Effector memory CD4-positive, alpha-beta T cell (primary cell): ENCODE measurements at places on chromosomes 7 and 10.

DNA sequence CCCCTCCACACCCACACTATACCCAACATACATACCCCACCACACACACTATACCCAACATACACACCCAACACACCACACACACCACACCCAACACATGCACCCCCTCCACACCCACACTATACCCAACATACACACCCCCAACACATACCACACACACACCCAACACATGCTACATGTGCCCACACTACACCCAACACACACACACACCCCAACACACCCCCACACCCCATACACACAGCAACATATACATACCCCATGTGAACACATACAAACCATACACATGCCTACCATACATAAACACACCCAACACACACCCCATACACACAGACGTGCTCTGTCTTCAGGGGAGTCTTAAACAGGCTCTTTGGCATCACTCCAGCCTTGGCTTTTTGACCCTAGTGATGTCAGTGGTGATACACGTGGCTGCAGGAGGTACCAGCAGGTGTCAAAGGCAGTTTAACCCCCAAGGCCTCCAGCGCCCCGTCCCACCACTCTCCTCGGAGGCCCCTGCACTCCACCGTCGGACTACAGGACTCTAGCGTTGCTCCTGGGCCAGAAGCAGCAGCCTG, 73.4 kb downstream of the HIPK2 start:
- peaks cover 4% of the 10 kb centered on the region for H3K36me3 ChIP-seq
- H3K27ac ChIP-seq = no peak overlapping the region
- H3K27me3 ChIP-seq = no peaks in the 10 kb centered on the region

GRCh38 chr10:72649291-72649690, 23.4 kb upstream of the MICU1 start:
- no peak overlapping the region for H3K4me3 ChIP-seq
- DNase-seq = no peak
- no peaks in the 10 kb centered on the region for H3K4me1 ChIP-seq
- no peaks in the 10 kb centered on the region for H3K36me3 ChIP-seq

- H3K36me3 ChIP-seq = no peaks in the 10 kb centered on the region
- H3K4me3 ChIP-seq = no peak overlapping the region
- peaks cover 3% of the 10 kb centered on the region for H3K4me1 ChIP-seq
- no peak for DNase-seq
Measured at GRCh38 chr7:2059964-2060700, 172.6 kb downstream of the MAD1L1 start.

DNA sequence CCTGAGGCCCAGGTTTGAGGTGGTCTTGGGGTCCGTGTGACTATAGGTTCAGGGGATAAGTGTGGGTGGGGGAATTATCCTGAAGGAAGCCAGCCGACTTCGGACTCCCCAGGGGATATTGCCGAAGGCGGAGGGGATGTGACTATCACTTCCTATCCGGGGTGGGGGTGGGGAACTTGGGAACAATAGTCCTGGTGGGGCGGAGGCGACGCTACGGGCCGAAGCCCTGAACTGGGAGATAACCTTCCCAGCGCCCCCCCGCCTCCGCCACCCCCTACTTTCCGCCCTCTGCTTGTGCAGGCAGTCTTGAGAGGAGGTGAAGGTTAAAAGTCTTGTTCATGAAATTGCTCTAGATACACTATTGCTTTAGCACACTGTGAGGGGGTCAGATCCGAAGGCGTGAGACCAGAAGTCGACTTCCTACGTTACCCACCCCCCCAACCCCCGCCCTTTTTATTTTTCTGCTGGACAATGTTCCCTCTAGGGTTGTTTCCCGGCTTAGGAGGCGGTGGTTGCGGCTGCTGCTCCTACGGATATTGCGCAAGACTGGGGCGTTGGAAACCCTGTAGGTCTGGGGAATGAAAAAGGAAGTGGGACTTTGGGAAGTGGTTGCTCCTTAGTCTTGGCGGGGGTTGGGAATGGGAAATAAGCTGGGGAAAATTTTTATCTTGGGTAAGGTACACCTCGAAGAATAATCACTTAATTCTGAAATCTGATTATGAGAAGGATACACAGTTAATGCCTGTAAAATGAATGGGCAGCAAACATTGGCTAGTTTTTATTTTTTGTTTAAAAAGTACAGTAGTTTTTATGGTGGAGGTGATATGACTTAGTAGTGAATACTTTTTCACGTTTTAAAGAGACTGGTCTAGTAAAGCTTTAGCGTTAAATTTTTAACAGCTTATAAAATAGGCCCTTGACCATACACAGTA, 1.5 kb downstream of the PTPN12 start:
- no peak overlapping the region for H3K27ac ChIP-seq
- H3K36me3 ChIP-seq = no peaks in the 10 kb centered on the region
- H3K4me1 ChIP-seq = peaks cover 7% of the 10 kb centered on the region
- peak overlapping the region; percentile 86 for H3K4me3 ChIP-seq
- H3K27me3 ChIP-seq = no peaks in the 10 kb centered on the region
- no peak for DNase-seq

DNA sequence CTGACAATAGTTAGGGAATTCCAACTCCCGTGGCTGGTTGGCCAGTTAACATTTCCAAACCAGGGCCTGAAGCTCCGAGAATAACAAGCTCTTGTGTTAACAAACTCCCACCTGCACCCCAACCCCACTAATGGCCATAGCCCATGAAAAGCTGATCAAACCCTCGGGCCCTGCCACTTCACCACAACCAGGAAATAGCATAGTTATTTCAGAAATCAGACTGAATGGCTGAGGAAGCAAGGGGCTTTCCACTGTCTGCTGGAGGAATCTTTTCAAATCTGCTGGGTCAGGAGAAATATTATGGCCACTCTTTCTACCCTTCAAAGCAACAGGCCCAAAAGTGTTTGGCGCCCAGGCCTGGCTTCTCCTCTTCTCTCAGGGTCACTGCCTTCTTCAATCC, 145.6 kb downstream of the GLCCI1 start:
- peak overlapping the region; percentile 3 for H3K27ac ChIP-seq
- H3K27me3 ChIP-seq = no peaks in the 10 kb centered on the region
- H3K36me3 ChIP-seq = no peaks in the 10 kb centered on the region
- no peak overlapping the region for H3K4me3 ChIP-seq
- DNase-seq = no peak

- no peak overlapping the region for H3K4me3 ChIP-seq
- no peak overlapping the region for H3K27ac ChIP-seq
- DNase-seq = no peak
- H3K27me3 ChIP-seq = no peaks in the 10 kb centered on the region
Measured at GRCh38 chr7:149325248-149325647, 63.3 kb downstream of the ZNF783 start.

DNA sequence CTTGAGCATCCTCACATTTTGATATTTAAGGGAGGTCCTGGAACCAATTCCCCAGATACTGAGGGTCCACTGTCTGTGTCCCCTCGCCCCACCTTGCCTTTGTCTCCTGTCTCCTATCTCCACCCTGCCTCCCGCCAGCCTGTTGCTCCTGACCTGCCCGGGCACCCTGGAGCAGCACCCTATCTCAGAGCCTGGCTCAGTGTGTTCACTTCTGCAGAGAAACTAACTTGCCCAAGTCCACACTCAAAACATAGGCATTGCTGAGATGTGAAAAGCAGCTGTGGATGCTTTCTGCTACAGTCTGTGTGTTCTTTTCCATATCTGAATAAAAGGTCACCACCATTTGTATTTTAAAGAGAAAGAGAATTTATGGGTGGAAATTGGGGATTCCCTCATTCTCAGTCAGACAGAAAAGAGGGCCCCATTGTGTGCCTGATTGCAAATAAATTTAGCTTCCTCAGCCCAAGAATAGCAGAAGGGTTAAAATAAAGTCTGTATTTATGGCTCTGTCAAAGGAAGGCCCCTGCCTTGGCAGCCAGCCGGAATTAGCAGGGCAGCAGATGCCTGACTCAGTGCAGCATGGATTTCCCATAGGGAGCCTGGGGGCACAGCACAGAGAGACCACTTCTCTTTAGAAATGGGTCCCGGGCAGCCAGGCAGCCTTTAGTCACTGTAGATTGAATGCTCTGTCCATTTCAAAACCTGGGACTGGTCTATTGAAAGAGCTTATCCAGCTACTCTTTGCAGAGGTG, 161.3 kb downstream of the EGFR start:
- no peak for DNase-seq
- H3K4me3 ChIP-seq = no peak overlapping the region
- no peaks in the 10 kb centered on the region for H3K4me1 ChIP-seq
- H3K36me3 ChIP-seq = no peaks in the 10 kb centered on the region

DNA sequence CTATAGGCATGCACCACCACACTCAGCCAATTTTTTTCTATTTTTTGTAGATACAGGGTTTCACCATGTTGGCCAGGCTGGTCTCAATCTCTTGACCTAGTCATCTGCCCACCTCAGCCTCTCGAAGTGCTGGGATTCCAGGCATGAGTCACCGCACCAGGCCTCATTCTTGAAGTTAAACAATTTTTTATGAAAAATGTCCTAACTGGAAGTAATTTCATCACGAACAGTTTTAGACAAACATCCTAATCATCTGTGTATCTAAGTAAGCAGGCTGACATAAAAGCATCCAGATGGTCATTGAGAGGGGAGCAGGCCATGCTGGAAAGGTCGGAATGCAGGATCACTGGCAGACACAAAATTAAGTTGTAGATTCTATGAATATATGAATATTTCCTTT, 269.1 kb downstream of the ZMYND11 start:
- no peaks in the 10 kb centered on the region for H3K4me1 ChIP-seq
- H3K27me3 ChIP-seq = no peaks in the 10 kb centered on the region
- H3K27ac ChIP-seq = no peak overlapping the region
- DNase-seq = no peak
- H3K4me3 ChIP-seq = no peak overlapping the region

- H3K36me3 ChIP-seq = no peaks in the 10 kb centered on the region
- DNase-seq = no peak
- H3K4me3 ChIP-seq = no peak overlapping the region
- no peaks in the 10 kb centered on the region for H3K4me1 ChIP-seq
Measured at GRCh38 chr7:67619175-67619574, 622.5 kb downstream of the TYW1 start.

DNA sequence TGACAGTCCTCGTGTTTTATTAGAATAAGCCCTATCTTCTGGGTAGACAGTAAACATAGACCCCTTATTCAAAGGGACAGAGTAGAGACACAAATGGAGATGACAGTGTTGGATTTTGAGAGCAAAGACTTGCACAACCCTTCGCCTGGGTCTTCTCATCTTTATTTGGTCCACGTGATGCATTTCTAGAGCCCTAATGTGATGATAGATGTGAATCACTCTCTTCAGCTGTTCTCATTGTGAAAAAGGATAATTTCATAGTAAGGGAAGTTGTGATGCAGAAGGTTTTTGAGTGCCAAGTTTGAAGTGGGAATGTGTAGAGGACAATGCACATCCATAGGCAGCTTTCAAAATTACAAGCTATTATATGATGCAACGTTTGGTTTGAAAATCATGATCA, 86.3 kb downstream of the CREB5 start:
- no peaks in the 10 kb centered on the region for H3K4me1 ChIP-seq
- no peak overlapping the region for H3K4me3 ChIP-seq

DNA sequence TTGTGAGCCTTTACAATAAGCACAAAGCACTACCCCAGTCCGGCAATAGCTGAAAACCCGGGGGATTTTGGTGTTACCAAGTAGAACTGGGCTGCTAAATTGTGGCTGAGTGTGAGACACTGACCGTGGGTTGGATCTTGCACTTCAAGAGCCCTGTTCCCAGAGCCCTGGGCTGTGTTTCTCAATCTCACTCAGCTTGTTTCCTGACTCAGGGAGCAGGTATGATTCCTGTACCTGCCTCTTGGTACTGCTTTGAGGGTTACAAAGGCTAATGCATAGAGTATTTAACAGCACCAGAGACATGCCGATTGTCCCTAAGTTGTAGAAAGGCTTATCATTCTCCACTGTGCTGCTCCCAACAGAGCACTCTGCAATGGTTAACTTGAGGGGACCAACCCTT, 134.6 kb downstream of the TEX36 start:
- no peak overlapping the region for H3K27ac ChIP-seq
- no peak overlapping the region for H3K4me3 ChIP-seq
- H3K36me3 ChIP-seq = no peaks in the 10 kb centered on the region
- no peak for DNase-seq
- no peaks in the 10 kb centered on the region for H3K27me3 ChIP-seq

- no peak for DNase-seq
- no peak overlapping the region for H3K4me3 ChIP-seq
- no peak overlapping the region for H3K27ac ChIP-seq
- no peaks in the 10 kb centered on the region for H3K4me1 ChIP-seq
- no peaks in the 10 kb centered on the region for H3K27me3 ChIP-seq
- no peaks in the 10 kb centered on the region for H3K36me3 ChIP-seq
Measured at GRCh38 chr10:26642896-26643653, 54.4 kb upstream of the PDSS1 start.

DNA sequence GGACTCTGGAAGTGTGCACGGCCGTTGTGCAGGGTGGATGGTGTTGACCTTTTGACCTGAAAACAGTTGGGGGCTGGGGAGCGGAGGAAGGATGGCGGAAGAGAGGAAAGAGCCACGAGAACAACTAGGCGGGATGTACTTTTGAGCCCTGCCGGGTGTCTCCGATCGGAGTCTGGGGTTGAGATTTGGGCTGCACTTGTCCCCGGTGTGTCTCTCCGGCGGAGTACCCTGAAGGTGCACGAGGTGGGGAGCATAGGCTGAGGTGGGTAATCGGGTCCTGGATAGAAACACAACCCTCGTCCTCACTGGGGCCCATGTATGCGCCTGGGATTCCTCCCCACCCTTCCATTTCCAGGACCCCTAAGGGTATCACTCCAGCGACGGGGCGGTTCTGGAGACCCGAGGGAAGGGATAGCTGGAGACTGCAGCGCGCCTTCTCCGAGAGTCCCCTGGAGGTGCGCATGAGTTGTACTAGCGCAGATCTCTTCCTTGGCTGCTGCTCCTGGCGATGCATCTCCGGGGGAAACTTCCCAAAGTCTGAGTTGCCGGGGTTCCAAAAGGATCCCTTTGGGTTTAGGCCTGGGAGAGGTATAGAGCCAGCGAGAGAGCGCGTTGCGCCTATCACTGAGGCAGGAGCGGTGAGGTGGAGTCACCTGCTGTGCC, 4.6 kb upstream of the HMX2 start:
- H3K4me1 ChIP-seq = peaks cover 66% of the 10 kb centered on the region
- no peaks in the 10 kb centered on the region for H3K36me3 ChIP-seq
- no peak overlapping the region for H3K27ac ChIP-seq
- H3K27me3 ChIP-seq = peaks cover 90% of the 10 kb centered on the region
